ENCODE measurements at places on chromosomes 2 and 18.
A peak's percentile ranks its signal among the peaks of the same experiment; 100 is the strongest.

DNA sequence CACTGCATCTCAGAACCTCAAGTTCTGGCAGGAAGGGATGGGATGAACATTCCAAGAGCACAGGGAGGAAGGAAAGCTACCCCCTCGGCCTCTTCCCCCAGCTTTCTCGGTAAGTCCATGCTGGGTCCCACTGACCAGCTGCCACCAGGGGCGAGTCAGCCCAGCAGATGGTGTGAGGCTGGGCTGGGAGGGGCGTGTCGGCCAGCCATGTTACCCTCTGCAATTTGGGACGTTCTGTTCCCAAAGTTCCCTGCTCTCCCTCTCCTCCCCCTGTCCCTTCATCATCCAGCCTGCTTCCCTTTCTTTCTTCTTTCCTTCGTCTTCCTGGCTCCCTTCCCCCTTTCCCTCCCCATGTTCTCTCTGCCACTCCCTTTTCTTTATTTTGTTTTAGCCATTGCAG, 74.3 kb upstream of the TNP1 start:
- DNase-seq, result no peak

GRCh38 chr2:142724713-142725349, 152.6 kb upstream of the KYNU start:
- DNase-seq, result no peak

DNA sequence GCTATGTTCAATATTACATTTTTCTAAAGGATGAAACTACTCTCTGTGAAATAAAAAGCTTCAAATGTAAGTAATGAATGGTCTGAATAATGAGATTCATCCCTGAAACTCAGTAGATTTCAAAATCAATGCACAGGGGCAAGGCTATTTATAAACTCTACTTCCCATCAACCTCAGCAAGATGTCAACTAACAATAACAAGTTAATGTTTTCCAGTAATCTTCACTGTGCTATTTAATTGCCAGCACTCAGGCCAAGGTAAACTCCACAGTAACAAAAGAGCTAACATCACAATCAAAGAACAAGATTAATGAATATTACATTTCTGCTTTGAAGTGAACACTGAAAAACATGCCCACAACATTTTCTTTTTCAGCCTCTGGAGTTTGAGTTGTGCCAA, 144.3 kb upstream of the ZFP36L2 start:
- DNase-seq, result no peak

- DNase-seq, result no peak
Measured at GRCh38 chr2:40315683-40316082, 136.2 kb downstream of the SLC8A1 start.

- DNase-seq, result no peak
Measured at GRCh38 chr2:204497855-204498254, 47.4 kb upstream of the PARD3B start.

DNA sequence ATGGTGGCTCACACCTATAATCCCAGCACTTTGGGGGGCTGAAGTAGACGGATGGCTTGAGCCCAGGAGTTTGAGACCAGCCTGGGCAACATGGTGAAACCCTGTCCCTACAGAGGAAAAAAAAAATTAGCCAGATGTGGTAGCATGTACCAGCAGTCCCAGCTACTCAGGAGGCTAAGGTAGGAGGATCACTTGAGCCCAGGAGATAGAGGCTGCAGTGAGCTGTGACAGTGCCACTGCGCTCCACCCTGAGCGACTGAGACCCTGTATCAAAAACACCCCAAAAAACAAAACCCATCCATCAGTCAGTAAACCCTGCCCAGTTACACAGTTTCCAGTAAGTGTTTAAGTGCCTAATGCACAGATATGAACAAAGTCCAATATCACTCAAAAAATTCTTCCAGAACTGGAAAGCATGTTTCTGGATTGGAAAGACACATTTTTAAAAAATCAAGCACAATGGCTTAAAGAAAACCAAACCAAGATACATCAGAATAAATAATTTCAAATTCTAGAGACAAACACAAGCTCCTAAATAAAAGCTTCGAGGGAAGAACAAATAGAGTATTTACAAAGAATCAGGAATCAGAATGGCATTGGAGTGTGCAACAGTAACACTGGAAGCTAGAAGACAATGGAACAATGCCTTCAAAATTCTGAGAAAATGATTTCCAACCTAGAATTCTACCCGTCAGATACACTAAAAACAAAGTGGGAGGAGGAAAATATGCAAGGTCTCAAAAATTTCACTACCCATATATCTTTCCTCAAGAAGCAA, 72.4 kb downstream of the TLK1 start:
- DNase-seq, result no peak

GRCh38 chr2:135504811-135505210, 26.2 kb downstream of the ZRANB3 start:
- no peak for DNase-seq

DNA sequence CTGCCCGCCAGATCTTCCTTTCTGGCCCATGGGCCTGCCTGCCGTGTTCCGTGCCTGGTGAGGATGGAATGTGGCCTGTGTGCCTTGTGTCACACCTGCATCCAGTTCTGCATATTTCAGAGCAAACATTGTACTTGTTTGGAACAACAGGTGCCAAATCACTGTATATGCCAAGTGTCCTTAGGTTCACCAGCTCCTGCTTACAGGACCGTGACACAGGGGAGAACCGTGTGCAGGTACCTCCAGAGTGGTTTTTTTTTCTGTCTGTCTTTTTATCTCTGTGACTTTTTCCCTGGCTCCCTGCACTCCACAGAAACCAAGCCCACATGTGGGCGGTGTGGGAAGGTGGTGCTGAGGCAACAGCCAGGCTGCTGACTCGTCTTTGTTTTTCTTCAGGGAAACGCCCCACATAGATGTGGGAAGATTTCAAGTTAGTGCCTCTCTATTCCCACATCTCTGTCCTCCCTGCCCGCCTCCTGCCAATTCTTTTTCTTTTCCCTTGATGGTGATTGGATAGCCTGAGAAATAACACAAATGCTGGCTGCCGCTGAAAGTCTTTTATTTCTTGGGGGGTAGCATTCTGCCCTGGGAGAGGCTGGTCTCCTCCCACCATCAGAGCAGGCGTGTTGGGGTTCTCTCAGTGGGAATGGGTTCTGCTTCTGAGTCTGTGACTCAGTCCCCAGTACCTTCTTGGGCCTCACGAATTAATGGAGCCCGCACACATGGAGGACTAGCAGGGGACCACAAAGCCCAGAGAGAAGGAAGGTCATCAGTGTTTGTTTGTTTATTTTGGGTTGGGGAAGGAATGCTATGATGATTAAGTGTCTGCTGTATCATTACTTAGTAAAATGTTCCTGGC, 21.4 kb downstream of the GRHL1 start:
- DNase-seq, result no peak

DNA sequence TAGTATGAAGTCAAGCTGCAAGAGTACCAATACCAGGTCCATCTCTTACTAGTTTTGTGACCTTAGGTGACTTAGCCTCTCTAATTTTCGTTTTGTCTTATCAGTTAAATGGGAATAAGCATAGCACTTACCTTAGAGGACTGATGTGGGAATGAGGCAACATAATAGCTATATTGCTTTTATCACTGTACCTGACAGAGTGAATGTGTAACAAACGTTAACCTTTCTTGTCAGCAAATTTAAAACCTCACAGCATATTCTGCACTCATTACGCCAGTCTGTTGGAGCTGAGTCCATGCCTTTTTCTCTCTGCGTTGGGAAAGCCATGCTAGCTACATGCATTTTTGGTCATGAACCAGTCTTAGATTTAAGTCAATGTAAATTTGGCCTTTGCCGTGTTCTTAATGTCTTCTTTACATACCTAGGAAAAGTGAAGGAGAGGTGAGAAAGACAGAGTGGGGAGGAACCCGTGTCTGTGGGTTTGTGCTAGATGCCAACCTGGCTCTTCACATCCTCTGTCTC, at the start of gene IL36B:
TSS of gene IL36B (minus strand) at position 472 of the 522 bp plus-strand sequence.
- no peak for DNase-seq

GRCh38 chr18:2979871-2980790, 32.8 kb downstream of the LPIN2 start:
- no peak for DNase-seq

DNA sequence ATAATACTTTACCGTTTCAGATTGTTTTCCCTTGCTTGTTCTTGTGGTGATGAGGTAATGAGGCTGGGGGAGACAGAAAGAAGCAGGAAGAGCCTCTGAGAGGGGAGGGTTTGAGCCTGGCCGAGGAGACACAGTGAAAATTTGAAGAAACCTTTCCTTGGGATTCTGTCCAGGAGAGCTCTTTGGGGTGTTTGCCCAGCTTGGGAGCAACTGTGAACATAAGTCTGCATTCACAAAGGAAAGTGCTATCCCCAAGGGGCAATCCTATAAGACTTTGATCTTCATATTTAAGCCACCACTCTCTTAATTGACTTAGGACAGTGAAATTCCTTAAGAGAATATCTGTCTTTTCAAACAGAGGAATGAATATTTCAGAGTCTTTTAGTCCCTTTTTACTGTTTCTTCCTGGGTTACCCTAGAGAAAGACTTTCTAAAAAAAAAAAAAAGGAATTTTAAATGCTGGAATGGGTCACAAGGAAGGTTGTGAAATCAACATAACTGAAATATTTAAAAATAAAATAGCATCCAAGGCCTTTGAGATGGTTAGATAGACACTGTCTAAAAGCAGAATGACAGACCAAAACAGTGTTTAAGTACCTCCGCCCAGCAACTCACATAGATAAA, 52.5 kb upstream of the STAM2 start:
- DNase-seq, result no peak

DNA sequence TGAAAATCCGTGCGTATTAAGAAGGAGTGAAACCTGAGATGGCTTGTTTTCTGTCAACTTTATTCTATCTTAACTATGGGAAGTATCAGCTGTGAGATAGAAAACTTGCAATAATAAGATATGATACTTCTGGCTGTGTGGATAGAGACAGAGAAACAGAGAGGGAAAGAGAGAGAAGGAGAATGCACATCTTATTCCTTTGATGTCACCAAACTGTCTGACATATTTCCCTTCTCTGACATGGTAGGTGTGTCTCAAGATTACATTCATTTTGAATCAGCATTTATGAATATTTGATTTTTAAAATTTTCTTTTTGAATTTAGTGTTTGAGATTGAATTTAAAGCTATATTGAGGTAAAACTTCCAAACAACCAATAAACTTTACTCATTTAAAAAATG, 69.4 kb downstream of the CDC42EP3 start:
- DNase-seq, result no peak

GRCh38 chr2:69955029-69955428, 6.4 kb downstream of the ASPRV1 start:
- no peak for DNase-seq

- DNase-seq, result no peak
Measured at GRCh38 chr18:23231340-23232021, 96.2 kb downstream of the CABLES1 start.

DNA sequence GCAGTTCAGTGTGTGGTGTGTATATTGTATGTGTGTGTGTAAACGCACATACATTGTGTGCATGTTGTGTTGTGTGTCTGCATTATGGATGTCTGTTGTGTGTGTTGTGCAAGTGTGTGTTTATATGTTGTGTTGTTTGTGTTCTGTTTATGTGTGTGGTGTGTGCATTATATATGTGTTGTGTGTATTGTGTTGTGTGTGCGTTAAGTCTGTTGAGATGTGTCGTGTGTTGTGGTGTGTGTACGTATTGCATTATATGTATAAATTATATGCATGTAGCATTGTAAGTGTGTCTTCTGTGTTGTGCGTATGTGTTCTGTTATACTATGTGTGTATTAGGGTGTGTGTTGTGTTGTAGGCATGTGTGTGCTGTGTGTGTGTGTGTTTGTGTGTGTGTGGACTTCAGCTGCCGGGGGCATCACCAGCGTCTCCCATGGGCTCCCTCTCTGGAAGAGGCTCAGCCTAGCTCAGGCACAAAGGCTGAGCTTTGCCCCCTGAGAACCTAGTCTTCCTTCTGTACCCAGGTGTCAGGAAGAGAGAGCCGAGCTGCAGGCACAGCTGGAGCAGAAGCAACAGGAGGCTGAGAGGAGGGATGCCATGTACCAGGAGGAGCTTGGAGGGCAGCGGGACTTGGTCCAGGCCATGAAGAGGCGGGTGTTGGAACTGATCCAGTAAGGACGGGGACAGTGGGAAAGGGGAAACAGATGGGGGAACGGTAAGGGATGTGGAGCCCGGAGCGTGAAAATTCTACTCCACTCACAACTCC, 13.7 kb downstream of the RUFY4 start:
- no peak for DNase-seq

DNA sequence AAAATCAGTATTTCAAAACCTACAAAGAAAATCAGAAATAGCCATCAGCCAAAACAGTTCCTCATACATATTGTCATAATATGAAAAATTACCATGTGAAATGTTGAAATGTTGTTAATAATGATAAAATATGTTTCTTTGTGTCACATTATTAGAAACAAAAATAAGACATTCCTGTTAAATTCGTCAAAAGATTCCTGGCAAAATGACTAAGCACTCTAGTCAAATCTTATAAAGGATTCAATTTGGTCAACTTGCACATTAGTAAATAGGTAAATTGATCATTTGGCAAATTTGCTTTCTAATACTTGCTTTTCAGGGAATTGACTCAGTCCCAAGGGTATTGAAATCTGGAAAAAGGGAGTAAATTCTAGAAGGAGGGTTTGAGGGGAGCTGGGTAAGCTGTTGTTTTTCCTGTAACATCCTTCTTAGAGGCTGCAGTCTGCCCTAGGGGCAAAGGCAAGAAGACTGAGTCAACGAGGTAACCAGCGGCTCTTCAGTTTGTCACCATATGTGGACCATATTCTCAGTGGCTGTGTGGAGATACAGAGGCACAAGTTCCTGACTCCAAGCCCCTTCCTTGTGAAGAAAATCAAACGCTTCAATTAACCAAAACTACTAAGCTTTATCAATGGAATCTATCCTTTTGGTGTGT, 482.3 kb downstream of the TNS1 start:
- no peak for DNase-seq

GRCh38 chr2:11498543-11499034, 32.6 kb upstream of the E2F6 start:
- DNase-seq, result peak; percentile 18

GRCh38 chr18:66495844-66496243, 108.0 kb downstream of the CDH19 start:
- DNase-seq, result peak; percentile 35

GRCh38 chr2:9764153-9764778, 79.0 kb upstream of the TAF1B start:
- DNase-seq, result no peak

DNA sequence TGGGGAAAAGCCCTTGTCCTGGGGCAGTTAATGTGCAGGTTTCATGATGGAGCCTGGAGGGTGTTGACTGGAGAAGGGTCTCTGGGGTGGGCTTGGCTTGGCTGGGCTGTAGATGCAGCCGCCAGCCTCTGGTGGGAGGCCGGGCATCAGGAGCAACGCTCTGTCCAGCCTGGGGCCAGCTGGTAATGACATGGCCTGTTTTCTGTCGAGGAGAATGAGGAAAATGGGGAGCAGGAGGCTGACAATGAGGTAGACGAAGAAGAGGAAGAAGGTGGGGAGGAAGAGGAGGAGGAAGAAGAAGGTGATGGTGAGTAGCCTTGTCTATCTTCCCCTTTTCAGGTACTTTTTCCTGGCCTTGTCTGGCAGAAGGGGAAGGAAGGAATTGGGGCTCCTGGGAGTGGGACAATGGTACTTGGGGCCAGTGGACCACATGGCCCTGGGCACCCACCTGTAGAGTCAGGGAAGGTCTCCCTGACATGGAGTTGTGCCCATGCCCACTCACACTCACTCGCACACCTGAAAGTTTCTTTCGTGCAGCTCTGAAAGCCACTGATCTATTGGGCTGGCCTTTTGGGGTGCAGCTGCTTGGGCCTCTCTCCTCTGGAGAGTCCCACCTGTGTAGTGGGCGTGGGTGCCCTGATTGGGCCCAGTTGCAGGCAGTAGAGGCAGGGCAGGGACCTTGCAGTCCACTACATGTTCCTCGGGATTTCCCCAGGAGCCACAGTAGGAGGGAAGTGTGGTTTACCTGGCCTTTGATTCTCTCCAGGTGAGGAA, 3.5 kb downstream of the PTMA start:
- no peak for DNase-seq
